ENCODE measurements at places on chromosomes 16 and 17. TPM values are rescaled to one million over a fixed set of nuclear protein-coding genes. Genes with fewer than 3 reads are reported as not detected.

The KRTAP3-1 gene
- total RNA-seq, result not detected

The SEBOX gene
- total RNA-seq, result not detected

The CD79B gene
- total RNA-seq, result 0.17 TPM

The SPN gene
- not detected for total RNA-seq

All from mammary epithelial cell (primary cell).